ENCODE measurements at places on chromosomes 6 and 20. TPM values are rescaled to one million over a fixed set of nuclear protein-coding genes. Genes with fewer than 3 reads are reported as not detected.

GRCh38 chr20:23227274-23227673 is 123.3 kb upstream of the NXT1 start:
- no peak for DNase-seq

DNA sequence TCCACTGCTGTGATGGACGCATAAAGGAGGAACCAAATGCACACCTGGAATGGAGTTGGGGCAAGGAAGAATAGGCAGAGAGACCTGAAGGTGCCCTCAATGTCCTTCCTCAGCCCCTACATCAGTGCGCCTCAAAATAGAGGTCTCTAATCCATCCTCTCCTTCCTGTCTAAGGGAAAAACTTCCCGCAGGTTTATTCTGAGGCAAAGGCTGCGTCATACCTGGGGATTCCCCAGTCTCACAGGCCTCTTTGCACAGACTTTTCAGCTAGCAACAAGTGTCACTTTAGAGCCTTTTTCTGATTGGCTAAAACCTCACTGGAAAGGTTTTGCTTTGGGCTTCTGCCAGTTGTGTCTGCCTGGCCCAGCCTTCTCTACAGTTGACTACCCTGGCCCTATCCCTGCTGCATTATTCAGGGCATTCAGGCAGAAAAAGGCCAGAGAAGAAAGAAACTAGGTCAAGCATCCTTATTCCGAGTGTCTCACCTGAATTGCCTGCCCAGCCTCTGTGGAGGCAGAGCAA is 1.8 kb upstream of the HLA-DQB1 start:
- DNase-seq, result no peak

GRCh38 chr20:24108581-24108980 is 120.0 kb upstream of the GGTLC1 start:
- no peak for DNase-seq

DNA sequence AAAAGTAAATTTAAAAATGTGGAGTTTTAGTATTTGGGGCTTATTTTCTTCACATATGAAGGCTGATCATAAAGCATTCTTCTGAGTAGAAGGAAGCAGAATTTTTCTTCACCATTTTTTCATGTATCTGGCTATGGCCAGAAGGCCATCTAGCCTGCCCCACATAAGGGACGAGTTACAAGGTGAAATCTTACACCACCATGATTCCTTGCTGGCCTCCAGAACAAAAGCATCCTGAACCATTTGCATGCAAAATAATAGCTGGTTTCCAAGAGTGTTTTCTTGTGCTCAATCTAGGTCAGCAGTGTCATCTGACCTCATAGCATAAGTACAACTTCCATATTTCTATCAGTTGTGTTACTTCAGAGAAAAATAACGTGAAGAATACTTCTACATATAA is 93.1 kb downstream of the BMP5 start:
- no peak for DNase-seq

DNA sequence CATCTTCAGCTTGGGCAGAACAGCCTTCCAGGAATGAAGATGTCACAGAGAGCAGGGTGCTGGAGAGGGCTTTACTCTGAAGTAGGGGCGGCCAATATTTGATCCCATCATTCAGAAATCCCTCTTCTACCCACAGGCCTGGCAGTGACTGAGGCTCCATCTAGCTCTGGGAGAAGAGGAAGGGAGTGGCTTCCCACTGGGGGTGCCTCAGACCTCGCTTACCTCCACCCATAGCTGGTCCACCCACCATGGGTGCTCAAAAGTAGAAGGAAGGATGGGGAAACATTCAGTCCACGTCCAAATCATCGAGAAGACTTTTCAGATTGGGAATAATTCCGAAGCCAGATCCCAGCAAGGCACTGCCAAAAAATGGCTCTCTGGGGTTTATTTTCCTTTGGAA is 11.8 kb upstream of the THBD start:
- no peak for DNase-seq

Gene HECA
- 63.3 TPM for total RNA-seq

Gene SLC44A4
- total RNA-seq, result not detected

GRCh38 chr20:20637998-20638725 is 74.3 kb downstream of the RALGAPA2 start:
- no peak for DNase-seq
